Activated CD4-positive, alpha-beta T cell treated with anti-CD3 and anti-CD28 coated beads for 1 hour (primary cell): ENCODE measurements at places on chromosomes 4 and X.

- no peak for DNase-seq
Observed at GRCh38 chr4:146265950-146266490, 51.7 kb downstream of the REELD1 start.

DNA sequence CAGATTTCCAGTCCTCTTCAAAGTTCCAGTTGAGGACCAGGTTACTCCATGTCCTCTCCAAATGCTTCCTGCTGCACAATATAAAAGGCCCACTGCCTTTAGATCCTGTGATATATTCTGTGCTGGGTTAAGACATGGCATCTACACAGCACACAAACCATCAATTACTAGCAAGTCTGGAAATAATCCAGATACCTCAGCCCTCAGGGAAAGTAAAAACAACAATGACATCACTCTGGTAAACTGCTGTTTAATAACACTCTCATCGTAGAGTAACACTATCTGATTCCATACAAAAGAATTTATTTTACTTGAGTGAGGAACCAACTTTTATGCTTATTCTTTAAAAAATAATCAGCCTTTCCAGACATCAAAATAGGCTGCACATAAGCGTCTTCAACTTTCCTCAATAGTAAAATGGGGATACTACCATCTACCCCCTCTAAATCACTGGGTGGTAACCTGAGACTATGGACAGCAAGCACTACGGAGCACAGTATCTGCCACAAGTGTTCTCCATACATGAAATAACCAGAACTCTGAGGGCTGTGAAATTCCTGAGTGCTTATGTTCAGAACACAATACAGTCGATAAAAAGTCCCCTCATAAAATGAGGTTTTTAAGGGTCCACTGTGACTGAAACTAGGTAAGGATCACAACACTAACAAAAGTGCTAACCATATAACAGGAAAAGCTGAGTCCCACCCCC lies 53.4 kb downstream of the ABCG2 start:
- DNase-seq: no peak

DNA sequence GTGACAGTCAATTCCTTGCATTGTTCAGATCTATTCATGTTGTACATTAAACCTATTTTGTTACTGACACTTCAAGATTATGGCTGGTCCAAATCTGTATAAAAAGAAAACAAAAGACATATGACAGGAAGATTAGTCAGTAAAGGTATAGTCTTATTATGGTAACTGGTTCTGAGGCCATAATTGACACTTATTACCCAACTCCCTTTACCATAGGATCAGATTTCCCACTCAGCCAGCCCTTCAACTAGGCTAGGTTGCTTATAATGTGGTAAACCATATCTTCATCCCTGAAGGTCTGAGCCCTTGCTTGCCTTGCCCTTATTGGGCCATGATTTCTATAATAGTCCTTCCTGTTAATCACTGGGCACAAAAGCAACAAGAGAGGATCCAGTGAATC lies 289.6 kb downstream of the CXXC4 start:
- no peak for DNase-seq

DNA sequence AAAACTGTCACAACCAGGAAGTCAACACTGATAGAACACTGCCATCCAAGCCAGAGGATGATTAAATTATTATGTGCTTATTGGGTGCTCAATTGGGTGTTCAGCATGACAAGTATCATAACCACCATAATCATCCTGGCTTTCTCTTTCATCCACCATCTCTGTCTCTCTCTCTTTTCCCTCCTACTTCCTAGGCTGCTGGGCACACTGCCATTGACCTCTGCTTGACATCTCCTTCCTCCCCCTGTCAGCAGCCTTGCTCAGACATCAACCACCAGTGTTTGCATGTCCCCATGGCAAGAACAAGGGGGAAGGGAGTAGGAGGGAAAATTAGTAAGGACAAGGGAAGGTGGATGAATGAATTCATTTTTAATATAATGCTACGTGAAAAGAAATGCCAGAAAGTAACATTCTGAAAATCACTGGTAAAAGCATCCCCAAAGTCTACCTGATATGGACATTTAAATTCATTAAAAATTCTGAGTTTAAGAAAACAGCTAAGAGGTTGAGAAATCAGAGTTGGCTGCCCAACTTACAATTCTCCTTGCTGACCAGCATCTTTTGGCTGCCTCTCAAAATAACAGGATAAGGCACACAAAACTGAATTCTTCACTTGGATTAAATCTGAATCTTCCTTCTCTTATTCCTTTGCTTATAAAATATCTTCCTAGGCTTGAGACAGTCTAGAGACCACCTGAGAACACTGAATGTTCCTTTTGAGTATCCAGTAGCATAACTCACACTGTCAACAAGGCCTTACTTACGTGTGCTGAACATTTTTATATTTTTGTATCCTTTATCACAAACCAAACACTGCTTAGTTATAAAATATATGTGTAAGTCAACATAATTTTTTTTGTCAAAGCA lies 48.5 kb downstream of the SNCA start:
- no peak for DNase-seq

GRCh38 chr4:157572284-157572683 lies 351.8 kb downstream of the GRIA2 start:
- no peak for DNase-seq
